NCI-H1092 (cell line): ENCODE measurements at places on chromosomes 3 and 15.
A peak's percentile ranks its signal among the peaks of the same experiment; 100 is the strongest.

- DNase-seq, result no peak
Measured at GRCh38 chr3:79467721-79468120, 300.1 kb downstream of the ROBO1 start.

DNA sequence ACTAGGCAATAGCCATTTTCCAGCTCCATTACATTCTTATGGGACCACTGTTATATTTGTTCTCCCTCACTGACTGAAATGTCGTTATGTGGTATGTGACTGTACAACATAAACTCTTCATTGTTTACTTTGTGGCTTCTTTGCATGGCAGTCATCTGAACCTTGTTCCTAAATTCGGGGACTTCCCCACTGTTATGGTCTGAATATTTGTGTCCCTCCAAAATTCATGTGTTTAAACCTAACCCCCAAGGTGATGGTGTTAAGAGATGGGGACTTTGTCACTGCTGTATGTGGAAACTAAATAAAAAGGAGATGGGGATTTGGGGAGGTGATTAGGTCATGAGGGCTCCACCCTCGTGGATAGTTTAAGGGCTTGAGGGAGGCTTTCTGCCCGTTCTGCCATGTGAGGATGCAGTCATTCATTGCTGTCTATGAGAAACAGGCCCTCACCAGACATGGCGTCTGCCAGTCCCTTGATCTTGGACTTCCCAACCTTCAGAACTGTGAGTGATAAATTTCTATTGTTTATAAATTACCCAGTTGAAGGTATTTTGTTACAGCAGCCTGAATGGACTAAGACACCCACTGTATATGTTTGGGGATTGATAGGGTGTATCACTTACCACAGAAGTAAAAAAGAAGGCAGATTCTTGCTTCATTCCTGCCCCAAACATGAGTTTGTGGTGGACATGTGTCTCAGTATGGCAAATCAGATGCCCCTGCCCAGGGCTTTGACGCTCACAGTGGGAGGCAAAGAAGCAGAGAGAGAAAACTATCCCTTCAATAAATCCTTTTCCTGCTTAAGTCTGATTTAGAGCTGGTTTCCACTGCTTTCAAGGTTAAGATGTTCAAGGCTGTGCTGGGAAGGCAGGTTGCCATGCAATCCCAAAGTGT lies 138.0 kb upstream of the UBE2E1 start:
- no peak for DNase-seq

GRCh38 chr3:171435757-171436156 lies 24.4 kb downstream of the TNIK start:
- no peak for DNase-seq

DNA sequence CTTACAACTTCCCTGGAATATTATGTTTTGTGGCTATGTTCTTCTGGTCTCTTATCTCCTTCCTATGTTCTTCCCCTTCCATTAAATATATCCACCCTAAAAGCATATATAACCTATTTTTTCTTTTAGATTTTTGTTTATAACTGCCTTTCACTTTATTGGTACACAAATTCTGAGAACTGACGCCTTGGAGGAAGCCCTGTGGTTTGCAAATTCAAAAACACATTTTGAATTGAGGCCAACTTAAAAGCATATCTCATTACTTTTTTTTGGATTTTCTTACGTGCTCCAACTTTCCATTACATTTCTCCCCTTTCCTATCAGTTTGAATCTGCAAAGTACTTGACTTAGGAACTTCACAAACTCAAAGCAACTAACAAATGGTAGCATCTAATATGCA lies 15.3 kb upstream of the COLQ start:
- no peak for DNase-seq

DNA sequence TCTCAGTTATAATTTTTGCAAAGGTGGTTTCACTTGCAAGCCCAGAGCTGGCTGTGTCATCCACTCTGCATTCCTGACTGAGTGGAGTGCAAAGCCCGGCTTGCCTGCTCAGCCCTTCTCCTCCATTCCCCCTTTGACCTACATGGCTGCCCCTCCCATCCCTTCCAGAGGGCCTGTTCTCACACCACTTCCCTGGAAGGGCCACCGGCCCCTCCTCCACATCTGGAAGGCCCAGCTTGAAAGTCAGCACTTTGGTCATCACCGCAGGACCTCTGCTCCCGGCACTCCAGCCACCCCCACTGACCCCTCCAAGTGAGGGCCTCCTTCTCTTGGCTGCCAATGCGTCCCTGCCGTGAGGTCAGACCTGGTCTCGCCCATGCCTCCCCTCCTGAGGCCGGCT lies 74.1 kb upstream of the RNF7 start:
- no peak for DNase-seq

DNA sequence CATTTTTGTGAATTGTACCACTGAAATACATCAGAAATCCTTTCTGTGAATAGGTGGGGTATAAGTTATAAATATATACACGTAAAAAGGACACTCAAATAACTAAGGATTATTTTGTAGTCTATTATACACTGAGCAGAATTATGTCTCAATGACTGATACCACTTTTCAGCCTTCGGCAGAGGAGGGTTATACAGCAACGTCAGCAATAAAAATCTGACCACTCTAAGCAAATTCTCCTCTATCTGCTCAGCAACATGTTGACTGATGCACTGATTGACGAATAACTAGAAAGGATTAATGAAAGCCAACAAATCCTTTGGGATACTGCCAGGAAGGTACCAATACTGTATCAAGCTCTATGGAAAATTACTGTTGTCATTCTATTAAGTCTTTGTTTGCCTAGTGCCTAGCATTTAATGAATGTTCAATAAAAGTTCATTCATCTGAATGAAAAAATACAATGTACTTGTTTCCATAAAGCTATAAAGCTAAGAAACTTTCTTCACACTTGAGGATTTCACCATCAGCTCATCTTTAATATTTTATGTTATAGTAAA lies 5.2 kb downstream of the ARPP19 start:
- no peak for DNase-seq

DNA sequence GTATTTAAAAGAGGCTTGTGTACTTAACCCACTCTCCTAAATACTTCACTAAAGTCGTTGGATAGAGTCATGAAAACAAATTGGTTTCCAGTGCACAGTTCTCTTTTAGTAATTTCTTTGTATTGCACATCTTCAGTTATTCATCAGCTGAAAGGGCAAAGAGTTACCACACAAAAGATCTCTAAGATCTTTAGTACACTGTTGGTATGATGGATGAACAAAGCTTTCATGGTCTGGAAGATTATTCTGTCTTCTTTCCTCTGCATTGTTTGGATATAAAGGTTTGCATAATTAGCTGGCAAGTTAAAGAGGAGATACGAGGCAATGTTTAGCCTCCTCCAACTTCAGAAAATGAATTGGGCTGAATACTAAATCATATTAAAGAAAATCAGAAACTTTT lies 40.5 kb downstream of the BCHE start:
- no peak for DNase-seq

- no peak for DNase-seq
Measured at GRCh38 chr15:54347082-54347827, 369.0 kb downstream of the UNC13C start.

- peak; percentile 45 for DNase-seq
Measured at GRCh38 chr3:66822186-66823008, 175.7 kb upstream of the KBTBD8 start.

DNA sequence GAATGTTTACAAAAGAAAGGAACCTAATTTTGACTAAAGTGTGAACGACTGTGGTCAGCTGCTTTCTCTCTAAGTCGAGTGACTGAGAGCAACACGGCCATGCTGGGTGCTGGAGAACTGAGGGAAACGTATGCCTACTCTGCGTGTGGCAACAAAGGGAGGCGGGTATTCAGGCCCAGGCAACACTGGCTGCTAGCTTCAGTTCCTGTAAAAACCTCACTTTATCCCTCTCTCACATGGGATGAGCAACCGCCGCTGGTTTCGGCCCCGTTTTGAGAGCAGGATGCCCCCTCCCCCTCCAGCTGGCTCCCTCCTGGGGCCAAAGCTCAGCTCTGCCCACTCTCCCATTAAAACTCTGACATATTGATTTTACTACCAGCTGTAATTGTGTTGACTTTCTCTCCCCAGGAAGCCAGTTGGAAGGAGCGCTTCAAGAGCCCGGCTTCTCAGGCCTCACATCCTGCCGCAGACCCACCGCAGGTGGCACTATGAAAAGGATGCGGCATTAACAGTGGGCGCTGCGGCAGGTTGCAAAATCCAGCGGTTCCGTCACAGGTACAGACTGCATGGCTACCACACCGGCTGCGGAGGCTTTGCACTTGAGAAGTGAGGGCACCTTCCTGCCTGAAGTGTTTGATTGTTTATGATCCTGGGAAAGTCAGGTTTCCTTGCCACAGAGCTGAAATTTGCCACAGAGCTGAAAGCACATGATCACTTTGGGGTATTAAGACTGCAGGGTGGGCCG lies 12.7 kb downstream of the PLXND1 start:
- peak; percentile 92 for DNase-seq

DNA sequence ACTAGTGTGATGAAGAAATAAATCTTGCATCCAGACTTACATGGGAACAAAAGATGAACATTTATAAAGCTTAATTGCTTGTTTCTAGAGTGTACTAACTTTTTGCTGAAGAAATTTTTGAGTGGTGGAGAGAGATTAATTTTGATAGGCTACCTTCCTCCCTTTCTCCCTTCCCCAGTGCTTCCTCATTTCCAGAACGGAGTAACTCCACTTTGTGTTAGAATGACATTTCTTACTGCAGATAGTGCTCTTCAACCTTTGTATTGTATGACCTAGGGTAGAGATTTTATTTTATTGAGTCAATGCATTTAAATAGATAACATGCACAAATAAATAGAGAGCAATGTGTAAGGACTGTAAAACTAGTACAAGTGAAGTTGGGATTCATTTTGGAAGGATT lies 1.9 kb downstream of the ATP1B3 start:
- no peak for DNase-seq

DNA sequence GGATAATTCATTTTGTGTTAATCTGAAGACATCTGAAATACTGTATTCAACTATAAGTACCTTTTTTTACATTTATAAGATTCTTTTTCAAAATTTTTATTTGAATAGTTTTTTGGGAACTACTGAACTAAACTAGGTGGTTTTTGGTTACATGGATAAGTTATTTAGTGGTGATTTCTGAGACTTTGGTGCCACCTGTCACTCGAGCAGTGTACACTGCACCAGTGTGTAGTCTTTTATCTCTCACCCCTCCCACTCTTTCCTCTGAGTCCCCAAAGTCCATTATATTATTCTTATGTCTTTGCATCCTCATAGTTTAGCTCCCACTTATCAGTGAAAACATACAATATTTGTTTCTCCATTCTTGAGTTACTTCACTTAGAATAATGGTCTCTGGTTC lies 57.6 kb downstream of the CD86 start:
- DNase-seq, result no peak

DNA sequence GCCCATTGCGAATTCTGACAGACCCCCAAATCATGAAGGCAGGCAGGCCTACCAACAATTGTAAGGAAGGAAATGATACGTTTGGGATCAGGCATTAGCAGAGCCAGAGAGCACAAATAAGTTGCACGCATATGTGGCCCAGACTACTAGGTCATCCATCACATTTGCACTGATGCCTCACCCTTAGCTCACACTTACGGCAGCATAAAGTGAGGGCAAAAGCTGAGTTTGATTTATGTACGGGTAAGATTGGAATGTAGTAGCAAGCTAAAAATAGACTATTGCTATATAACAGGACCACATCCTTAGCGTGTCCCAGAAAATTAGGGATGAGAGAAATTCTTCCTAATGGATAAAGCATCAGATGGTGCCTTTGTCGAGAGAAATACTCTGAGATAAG lies 58.6 kb downstream of the QTRT2 start:
- DNase-seq, result no peak

DNA sequence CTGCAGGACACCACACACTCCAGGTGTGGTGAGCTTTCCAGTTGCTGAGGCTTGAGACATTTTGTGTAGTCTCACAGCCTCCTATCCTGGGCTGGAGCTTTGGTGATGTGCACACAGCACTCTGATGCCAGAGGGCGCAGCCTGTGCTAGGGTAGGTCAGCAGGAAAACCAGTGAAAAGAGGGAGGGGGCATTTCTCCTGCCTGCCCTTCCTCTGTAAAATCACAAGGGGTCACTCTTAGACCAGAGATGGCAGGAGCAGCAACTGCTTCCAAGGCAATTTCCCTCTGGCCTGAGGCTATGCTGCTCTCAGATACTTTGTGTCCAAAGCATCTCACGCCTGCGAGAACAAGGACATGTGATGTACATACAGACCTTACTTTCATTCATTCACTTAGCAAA lies 16.5 kb upstream of the MUSTN1 start:
- DNase-seq, result peak; percentile 12

- DNase-seq, result no peak
Measured at GRCh38 chr3:193590088-193590856, 2.7 kb upstream of the OPA1 start.

DNA sequence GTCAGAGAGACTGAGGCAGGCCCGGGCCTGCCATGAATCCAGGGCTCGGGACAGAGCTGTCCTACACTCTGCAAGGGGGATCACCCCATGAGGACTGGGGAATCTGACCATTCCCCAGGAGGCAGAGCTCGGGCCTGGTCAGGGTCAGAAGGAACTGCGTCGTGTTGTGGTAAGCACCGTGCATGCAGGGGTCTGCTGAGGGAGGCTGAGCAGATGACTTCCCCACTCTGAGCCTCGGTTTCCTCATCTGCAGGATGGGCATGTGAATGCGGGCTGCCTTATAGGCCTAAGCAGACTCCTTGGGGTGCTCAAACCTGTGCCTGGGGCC lies 61.6 kb upstream of the IQSEC1 start:
- DNase-seq, result no peak
